ENCODE measurements at places on chromosomes 12 and 14.

DNA sequence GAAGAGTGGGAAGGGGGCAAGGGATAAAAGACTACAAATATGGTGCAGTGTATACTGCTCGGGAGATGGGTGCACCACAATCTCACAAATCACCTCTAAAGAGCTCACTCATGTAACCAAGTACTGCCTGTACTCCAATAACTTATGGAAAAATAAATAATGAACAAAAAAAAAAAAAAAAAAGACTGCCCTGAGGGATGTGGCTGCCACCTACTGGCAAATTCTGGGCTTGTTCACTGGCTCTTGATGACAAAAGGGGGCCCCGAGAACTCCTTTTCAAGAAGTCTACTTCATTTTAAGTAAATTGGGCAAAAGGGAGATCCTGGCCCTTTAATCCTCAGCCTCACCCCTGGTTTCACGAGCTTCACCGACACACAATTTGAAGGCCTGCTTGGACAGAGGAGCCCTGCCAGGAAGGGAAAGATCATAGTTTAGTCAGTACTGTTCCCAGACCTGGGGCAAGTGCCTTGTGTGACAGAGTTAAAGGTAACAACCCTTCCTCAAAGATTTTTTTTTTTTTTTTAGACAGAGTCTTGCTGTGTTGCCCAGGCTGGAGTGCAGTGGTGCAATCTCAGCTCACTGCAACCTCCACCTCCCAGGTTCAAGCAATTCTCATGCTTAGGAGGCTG, 26.1 kb upstream of the STAC3 start:
- DNase-seq, result no peak

GRCh38 chr12:124498275-124499189, 68.9 kb downstream of the NCOR2 start:
- DNase-seq, result no peak

- DNase-seq, result no peak
Measured at GRCh38 chr12:84484798-84485197, 427.8 kb downstream of the SLC6A15 start.

DNA sequence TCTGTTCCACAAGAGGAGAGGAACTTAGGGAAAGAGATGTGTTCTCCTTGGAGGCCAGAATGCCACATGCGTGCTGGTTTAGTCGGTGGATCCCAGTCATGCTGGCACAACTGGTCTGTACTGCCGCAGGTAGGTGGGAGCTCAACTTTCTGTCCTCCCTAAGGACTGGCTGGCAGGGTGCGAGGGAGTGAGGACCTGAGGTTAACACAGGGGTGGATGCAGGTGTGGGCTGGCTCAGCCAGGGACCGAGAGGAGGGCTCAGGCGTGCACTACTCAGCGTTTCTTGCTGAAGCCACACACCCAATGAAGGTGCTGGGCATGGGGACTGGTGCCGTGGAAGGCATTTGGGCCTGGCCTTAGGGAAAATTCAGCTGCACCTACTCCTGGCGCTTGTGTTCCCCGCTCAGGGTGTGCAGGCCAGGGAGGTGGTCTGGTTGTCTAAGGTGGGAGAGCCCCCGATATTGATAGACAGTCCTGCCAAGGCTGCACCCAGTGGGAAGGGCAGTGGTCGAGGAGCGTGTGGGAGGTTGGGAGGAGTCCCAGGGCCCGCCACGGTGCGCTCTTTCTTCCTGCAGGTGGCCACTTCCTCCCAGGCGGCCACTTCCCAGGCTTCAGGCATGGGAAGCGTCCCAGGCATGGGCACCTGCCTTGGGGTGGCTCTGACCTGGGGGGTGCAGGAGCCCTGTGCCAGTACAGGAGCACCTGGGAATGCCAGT, 138.4 kb downstream of the ADGRD1 start:
- DNase-seq, result no peak

- DNase-seq, result no peak
Measured at GRCh38 chr14:91318911-91319310, 74.4 kb upstream of the GPR68 start.

GRCh38 chr12:88035907-88036289, 6.7 kb upstream of the C12orf50 start:
- peak; percentile 39 for DNase-seq

- DNase-seq, result peak; percentile 95
Measured at GRCh38 chr14:105050551-105050897, 14.7 kb downstream of the GPR132 start.

GRCh38 chr14:62251237-62251636, 489.0 kb downstream of the SNAPC1 start:
- DNase-seq, result no peak

GRCh38 chr14:101137234-101137633, 233.7 kb upstream of the RTL1 start:
- no peak for DNase-seq

DNA sequence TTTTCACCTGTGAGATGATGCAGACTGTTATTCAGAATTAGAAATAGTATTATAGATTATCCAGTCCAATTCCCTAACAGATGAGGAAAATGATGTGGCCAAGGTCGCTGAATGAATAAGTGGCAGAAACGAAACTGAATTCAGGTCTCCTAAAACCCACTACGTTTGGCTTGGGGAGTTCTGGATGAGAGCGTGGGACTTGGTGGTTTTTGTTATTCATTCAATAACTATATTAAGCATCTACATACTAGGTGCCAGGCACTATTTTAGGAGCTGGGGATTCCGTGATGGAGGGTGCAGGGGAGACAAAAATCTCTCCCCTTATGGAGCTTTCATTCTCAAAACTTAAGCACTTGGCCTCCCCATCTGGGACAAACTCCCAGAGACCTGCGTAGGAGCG, 813 bp upstream of the CCDC184 start:
- DNase-seq, result no peak

DNA sequence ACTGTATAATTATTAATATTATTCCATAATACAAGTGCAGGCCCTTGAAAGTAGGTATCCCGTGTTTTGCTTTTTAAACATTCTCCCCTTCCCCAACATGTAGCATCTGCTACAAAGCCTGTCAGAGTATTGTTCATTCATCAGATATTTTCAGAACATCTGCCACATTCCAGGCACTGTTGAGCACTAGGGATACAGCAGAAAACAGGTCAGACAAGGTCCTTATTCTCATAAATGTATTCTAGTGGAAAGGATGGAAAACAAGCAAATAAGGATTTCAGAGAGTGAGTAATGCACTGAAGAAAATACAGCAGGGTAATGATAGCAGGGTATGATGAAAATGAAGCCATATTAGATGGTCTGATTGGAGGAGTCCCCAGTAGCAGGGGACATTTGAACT, 3.8 kb downstream of the ERP29 start:
- no peak for DNase-seq

- DNase-seq, result no peak
Measured at GRCh38 chr12:91127306-91127705, 16.0 kb upstream of the LUM start.

DNA sequence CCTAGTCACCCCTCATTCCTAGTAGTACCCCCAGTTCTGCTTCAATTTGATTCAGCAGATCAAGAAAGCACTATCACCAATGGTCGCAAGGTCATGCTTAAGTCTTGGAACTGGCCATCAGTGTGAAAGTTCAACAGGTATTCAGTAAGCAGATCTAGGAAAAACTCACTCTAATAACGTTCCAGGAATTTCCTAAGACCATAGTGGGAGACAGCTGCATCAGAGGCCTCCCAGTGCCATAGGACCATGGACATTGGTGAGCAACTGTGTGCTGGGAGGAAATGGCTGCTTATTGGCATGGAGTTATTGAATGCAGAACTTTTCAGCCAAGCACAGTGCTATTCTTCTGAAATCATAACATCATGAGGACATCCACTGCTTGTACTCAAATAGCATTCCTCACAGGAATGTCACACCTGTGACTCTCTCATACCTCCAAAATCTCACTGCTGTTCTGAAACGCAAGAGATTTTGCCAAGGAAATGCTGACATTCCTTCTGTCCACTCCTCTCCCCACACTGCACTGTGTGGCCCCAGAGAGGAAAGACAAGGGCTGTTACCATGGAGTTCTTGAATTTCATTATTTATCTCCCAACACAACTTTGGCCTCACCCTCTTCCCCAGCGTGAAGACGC, 30.9 kb upstream of the MDM2 start:
- DNase-seq, result no peak

- no peak for DNase-seq
Measured at GRCh38 chr14:71592361-71592760, 339.9 kb upstream of the RGS6 start.

DNA sequence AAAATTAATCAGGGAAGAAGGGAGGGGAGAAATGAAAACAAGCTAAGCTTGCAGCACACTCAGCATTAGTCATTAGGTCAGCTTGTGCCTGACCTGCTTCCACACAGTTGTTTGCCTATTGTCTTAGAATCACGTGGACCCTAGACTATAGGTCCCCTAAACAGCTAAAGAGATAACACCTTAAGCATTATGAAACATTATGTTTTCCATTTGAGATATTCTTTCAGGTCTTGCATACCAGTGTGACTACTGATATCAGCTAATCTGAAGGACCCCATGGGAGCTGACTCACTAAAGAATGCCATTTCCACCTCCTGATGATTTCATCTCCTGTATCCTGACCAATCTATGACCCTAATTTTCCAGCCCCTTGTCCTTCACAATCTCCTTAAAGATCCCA, 154.1 kb upstream of the FUT8 start:
- no peak for DNase-seq

DNA sequence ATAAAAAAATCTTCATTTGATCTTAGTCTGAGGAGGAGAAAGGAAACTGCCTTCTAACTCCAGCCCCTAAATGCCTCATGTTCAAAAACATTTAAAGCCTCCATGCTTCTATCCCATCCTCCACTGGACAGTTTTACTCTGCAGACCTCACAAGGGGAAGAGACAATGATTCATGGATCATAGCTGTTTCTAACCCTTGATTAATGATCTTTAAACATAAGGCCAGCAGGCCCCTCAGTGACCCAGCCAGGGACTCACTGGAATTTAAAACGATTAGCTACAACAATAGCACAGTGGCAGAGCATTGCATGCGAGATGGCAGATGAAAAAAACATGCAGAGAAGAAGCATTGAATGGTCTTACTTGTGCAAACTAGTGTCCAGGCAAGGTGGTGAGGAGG, 6.0 kb downstream of the DCTN2 start:
- DNase-seq, result no peak

GRCh38 chr12:69578283-69578682, 7.0 kb upstream of the CCT2 start:
- DNase-seq, result no peak

- DNase-seq, result peak; percentile 61
Measured at GRCh38 chr12:103626498-103626897, 39.4 kb downstream of the STAB2 start.

DNA sequence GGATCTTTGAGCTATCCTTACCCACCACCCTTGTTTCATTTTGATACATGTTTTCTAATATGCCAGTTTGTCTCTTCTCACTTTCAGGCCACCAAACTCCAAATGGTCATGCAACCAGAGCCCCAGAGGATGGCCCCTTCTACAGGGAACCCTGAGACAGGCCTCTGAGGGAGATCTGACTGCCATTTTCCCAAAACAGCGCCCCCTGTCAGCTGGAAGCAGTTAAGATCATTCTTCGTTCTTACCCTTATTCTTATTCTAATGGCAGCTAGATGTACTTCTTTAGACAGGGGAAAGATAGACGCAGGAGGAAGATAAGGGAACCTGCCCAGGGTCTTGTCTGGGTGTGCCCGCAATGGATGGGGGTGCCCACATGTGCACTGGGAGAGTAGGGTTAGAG, 38.4 kb downstream of the C12orf56 start:
- no peak for DNase-seq

GRCh38 chr12:28082096-28082495, 108.2 kb upstream of the CCDC91 start:
- DNase-seq, result no peak

DNA sequence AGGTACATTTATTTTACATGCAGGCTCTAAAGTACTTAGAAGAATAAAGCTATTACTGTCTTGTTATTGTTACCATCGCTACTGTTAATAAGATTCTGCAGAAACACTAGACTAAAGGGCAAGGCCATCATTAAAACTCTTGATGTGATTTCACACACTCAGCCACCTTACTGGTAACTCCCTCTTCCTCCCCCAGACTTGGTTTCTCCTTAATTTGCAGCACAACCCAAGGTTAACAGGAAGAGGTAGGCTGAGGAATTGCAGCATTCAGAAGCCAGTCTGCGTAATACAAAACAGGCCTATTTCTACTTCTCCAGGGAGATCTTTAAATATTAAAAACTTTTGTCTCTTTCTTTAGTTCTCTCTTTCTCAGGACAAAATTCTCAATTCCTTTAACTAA, 210.3 kb downstream of the BTG1 start:
- no peak for DNase-seq

DNA sequence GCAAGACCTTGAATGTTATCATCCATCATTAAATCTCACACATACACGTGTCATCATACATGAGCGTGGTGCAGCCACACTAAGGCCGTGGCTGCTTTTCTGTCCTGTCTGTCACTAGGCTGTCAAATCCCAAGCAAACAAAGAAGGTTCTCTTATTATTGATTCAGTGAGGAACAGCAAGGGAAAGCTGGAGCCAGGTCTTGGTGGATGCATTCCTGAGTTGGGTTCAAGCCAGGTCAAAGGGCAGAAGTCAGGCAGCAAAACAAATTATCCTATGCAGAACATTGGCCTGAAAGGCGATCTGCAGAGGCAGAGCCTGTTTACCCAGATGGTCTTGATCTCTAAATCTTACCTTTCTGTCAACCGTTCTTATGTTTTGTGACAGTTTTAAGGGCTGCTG, 252.3 kb downstream of the NEDD1 start:
- no peak for DNase-seq

DNA sequence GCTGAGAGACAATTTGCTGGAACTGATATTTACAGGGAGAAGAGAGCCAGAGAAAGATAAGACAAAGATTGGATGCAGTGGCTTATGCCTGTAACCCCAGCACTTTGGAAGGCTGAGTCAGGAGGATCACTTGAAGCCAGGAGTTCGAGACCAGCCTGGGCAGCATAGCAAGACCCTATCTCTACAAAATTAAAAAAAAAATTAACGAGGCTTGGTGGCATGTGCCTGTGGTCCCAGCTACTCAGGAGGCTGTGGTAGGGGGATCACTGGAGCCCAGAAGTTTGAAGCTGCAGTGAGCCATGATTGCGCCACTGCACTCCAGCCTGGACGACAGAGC, 2.9 kb upstream of the P2RX7 start:
- DNase-seq, result no peak

GRCh38 chr12:79555028-79555925, 135.5 kb downstream of the PAWR start:
- DNase-seq, result peak; percentile 8

DNA sequence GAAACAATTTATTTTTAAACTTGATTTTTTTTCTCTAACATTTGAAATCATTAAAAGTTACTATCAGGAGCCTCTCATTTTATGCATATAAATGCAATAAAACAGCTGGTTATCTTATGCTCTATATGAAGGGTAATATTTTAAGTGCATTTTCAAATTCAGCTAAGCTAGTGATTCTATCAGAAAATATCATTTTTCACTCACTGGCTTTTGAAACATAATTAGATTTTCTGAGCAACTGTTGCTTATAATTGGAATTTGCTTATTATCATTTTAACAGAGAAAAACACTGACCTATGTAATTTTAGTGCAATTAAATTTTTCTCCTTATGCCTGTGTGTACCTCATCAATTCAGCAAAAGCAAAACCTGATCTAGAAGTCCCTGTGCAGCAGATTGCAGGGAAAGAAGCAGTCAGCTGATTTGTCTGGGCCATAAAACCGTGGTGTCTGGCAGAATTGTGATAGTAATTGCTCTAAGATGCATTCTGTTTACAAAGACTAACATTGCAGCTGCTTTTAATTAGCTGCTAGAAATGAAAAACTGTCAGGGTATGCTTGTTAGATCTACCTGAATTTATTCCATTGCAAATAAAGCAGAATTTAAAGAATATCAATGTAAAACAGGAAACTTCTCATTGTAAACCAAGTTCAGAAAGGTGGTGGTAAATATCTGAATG, 75.0 kb downstream of the BICD1 start:
- DNase-seq, result peak; percentile 16

GRCh38 chr14:37903343-37904191, 304.1 kb upstream of the SSTR1 start:
- peak; percentile 71 for DNase-seq

Data from DMS79 treated with DMSO at 0.1 percent for 48 hours (cell line).